A549 treated with DMSO at 1 μM for 4 hours (cell line): ENCODE measurements at places on chromosomes 4 and X. TPM values are rescaled to one million over a fixed set of nuclear protein-coding genes. Genes with fewer than 3 reads are reported as not detected.

SMIM10L2A gene
- 0.17 to 0.29 TPM (median 0.17 TPM) in 5 replicates for total RNA-seq

FHIP1A gene
- total RNA-seq = 0.08 to 0.32 TPM (median 0.18 TPM) in 5 replicates

TRIM75 gene
- total RNA-seq = not detected in 5 replicates

PRKG2 gene
- total RNA-seq = 0.72 to 1.8 TPM (median 0.85 TPM) in 5 replicates

TCEAL6 gene
- not detected in 5 replicates for total RNA-seq

IGSF1 gene
- 0.39 to 0.68 TPM (median 0.42 TPM) in 5 replicates for total RNA-seq

TMSB15A gene
- total RNA-seq = 0.15 to 1.1 TPM (median 0.71 TPM) in 5 replicates

GYG2 gene
- total RNA-seq = 4.2 to 5.2 TPM (median 4.6 TPM) in 5 replicates

ITGB1BP2 gene
- total RNA-seq = 0.81 to 1.2 TPM (median 1.1 TPM) in 5 replicates

SYTL4 gene
- 1.1 to 3.2 TPM (median 2.3 TPM) in 5 replicates for total RNA-seq

RGN gene
- 0.13 TPM in 1 of 5 replicates, not detected in the others for total RNA-seq

C4orf36 gene
- 0.64 to 1.4 TPM (median 1.0 TPM) in 5 replicates for total RNA-seq

PDZD4 gene
- total RNA-seq = 3.2 to 4.1 TPM (median 3.4 TPM) in 5 replicates

ANKRD50 gene
- 3.8 to 6.1 TPM (median 5.6 TPM) in 5 replicates for total RNA-seq

C1GALT1C1 gene
- total RNA-seq = 29.0 to 34.9 TPM (median 34.3 TPM) in 5 replicates

PDLIM5 gene
- total RNA-seq = 34.1 to 51.3 TPM (median 48.2 TPM) in 5 replicates

SPIN4 gene
- total RNA-seq = 4.1 to 8.3 TPM (median 6.3 TPM) in 5 replicates

NDUFC1 gene
- 70.3 to 78.8 TPM (median 73.3 TPM) in 5 replicates for total RNA-seq

TEC gene
- total RNA-seq = 1.3 to 1.7 TPM (median 1.6 TPM) in 5 replicates

LUZP4 gene
- not detected in 5 replicates for total RNA-seq

IL13RA2 gene
- total RNA-seq = 0.06 to 0.27 TPM (median 0.08 TPM) in 4 of 5 replicates, not detected in the other

MGST2 gene
- 48.3 to 52.8 TPM (median 49.2 TPM) in 5 replicates for total RNA-seq

MAGEC3 gene
- total RNA-seq = not detected in 5 replicates

PF4V1 gene
- not detected in 5 replicates for total RNA-seq

ADH6 gene
- 0.05 to 0.06 TPM in 2 of 5 replicates, not detected in the others for total RNA-seq

ARHGAP6 gene
- total RNA-seq = not detected in 5 replicates

RS1 gene
- not detected in 5 replicates for total RNA-seq

TBC1D8B gene
- total RNA-seq = 1.2 to 2.0 TPM (median 1.7 TPM) in 5 replicates

H2BW1 gene
- not detected in 5 replicates for total RNA-seq

SLC49A3 gene
- 0.09 to 0.29 TPM (median 0.14 TPM) in 4 of 5 replicates, not detected in the other for total RNA-seq

NSG1 gene
- 0.46 to 0.86 TPM (median 0.65 TPM) in 5 replicates for total RNA-seq

FGF2 gene
- 32.5 to 73.6 TPM (median 62.0 TPM) in 5 replicates for total RNA-seq

CXCR3 gene
- total RNA-seq = 0.13 TPM in 2 of 5 replicates, not detected in the others

VSIG1 gene
- total RNA-seq = 0.25 to 0.61 TPM (median 0.37 TPM) in 5 replicates

HTN1 gene
- not detected in 5 replicates for total RNA-seq

HPGDS gene
- total RNA-seq = not detected in 5 replicates

NAA11 gene
- total RNA-seq = not detected in 5 replicates

GPR143 gene
- 0.06 to 0.20 TPM (median 0.11 TPM) in 3 of 5 replicates, not detected in the others for total RNA-seq

GAGE12J gene
- not detected in 5 replicates for total RNA-seq

NIPAL1 gene
- 0.93 to 1.2 TPM (median 0.95 TPM) in 5 replicates for total RNA-seq

PDS5A gene
- 21.8 to 34.6 TPM (median 31.8 TPM) in 5 replicates for total RNA-seq

SERTM2 gene
- not detected in 5 replicates for total RNA-seq

LRRC66 gene
- 0.07 to 0.18 TPM (median 0.09 TPM) in 5 replicates for total RNA-seq

RPA4 gene
- 0.21 to 0.45 TPM (median 0.38 TPM) in 5 replicates for total RNA-seq

USP51 gene
- total RNA-seq = 0.36 to 0.81 TPM (median 0.69 TPM) in 5 replicates

XAGE1A gene
- 16.0 to 35.5 TPM (median 20.7 TPM) in 4 of 5 replicates, not detected in the other for total RNA-seq

LRPAP1 gene
- total RNA-seq = 120 to 138 TPM (median 132 TPM) in 5 replicates

WFS1 gene
- total RNA-seq = 14.2 to 16.9 TPM (median 14.6 TPM) in 5 replicates

PSAPL1 gene
- 0.07 to 0.17 TPM (median 0.09 TPM) in 5 replicates for total RNA-seq

DKK2 gene
- not detected in 5 replicates for total RNA-seq

PPP2R2C gene
- total RNA-seq = 29.6 to 44.0 TPM (median 40.4 TPM) in 5 replicates

OTC gene
- total RNA-seq = not detected in 5 replicates

DMP1 gene
- 0.03 TPM in 1 of 5 replicates, not detected in the others for total RNA-seq

PFKFB1 gene
- total RNA-seq = 0.06 to 0.11 TPM (median 0.09 TPM) in 3 of 5 replicates, not detected in the others
